ENCODE measurements at places on chromosomes 6 and 20.

DNA sequence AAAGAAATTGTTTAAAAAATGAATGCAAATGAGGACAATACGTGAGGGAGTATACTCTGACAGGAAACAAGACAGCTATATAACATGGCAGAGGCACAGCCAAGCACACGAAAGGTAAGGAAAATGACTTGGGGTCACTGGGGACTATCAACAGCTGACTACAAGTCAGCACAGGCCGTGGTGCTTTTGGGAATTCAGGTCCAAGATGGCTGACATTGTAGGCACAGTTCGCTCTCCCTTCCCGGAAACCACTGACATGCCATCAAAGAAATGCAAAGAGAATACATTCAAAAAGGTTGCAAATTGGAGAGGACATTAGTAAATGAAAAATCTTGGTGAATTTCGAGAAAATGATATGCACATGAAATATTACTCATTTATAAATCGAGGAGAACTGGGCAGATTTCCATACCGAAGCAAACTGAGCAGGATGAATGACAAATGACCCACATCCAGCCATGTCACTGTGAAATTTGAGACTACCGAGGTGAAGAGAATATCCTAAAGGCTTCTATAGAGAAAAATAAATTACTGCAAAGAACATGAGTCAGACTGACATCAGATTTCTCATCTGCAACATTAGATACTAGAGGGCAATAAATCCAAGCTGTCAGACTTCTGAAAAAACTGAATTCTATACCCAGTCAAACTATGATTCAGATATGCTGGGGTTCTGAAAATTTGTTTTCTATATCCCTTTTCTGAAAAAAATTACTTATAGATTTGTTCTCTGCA lies 391.1 kb downstream of the BTBD9 start:
- DNase-seq: no peak

- DNase-seq: no peak
Observed at GRCh38 chr6:1111361-1111760, 200.5 kb upstream of the FOXQ1 start.

DNA sequence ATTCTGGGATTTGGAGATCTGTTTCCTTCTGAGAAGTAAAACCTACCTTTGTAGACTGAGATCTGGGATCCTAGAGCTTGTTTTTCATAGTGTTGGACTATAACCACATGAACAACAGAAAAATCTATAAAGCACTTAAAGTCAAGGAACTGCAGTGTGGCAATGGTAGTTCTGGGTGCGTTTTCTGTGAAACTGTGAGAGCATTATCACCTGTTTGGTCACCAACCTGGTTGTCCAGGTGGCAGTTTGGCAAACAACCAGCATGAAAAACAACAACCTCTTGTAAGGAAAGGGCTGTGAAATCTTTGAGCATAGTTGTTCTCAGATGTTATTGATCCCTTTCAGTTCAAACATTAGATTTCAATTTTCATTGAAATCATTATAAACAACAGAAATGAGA lies 215.8 kb upstream of the CITED2 start:
- no peak for DNase-seq

- no peak for DNase-seq
Observed at GRCh38 chr20:11906626-11907480, 10.8 kb upstream of the BTBD3 start.

DNA sequence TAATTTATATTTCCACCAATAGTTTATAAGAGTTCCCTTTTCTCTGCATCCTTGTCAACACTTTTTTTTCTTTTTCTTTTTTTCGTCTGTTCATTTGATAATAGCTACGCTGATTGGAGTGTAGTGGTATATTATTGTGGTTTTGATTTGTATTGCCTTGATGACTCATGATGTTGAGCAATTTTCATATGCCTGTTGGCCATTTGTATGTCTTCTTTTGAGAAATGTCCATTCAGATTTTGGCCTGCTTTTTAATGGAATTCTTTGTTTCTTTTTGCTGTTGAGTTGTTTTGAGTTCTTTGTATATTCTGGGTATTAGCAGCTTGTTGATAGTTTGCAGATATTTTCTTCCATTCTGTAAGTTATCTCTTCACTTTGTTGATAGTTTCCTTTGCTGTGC lies 773.4 kb downstream of the KIF16B start:
- DNase-seq: no peak

DNA sequence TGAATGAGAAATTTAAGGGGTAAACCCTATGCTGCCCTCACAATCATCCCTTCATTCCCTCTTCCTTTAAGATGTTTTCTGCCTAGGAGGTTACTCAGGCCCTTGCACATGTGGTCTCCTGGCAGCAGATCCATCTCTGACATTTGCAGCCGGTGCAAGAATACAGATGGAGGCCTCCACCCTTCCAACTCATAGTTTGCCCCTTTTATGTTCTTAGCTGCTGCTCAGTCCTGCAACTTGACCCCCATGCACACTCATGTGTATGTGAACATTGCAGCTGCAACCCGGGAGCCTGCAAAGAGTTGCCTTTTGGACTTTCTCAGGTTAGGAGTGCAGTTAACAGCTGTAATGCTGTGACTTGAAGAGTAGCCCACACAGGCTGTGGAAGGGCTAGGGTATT lies 131.9 kb upstream of the SGK1 start:
- DNase-seq: no peak

GRCh38 chr20:47792021-47792618 lies 6.8 kb upstream of the SULF2 start:
- DNase-seq: no peak

DNA sequence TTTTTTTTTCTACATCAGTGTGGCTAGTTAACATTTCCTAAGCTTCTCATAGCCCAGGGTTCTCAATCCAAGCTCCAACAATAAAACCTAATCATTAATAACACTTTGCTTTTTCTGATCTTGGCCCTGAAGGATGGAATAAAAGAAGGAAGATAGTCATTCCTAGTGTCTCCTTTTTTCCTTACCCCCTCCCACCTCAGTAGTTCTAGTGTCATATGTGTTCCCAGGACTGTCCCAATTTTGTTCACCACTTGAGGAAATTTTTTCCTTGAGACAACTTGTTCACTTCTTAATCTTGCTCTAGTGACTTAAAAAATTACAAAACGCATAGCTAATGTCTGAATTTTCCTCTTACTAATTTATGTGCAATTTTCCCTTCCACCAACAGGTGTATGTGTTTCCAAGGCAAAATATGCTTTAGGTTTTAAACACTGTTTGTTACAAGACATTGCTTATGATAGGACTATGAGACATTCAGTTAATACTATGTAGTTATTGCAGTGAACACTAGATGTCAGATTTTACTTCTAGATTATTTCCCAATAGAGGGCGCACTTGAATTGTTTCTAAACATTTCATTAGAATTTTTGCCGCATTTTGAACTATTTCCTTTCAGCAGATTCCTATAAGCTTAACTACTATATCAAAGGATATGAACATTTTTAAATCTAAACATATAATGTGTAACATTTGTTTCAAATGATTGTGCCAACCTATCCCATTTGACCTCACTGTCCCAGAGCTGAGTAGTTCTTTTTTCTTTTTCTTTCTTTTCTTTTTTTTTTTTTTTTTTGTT lies 18.5 kb upstream of the C6orf141 start:
- DNase-seq: no peak

DNA sequence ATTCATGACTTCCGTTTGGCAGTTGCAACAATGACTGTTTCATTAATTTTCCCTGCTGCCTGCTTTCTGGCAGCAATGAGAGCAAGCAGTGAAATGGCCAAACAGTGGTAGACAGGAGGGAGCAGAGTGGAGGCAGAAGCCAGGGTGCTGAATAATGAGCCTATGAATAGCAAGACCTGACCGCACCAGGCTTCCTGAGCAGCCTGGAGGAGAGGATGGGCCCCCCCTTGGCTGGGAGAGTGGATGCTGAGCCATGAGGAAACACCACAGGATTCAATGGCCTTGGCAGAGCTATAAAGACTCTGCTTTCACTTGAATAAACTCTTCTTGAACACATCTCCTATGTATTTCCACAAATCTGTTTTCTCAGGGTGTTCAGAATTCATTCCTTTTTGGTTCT lies 68.1 kb upstream of the SNRPB2 start:
- no peak for DNase-seq

DNA sequence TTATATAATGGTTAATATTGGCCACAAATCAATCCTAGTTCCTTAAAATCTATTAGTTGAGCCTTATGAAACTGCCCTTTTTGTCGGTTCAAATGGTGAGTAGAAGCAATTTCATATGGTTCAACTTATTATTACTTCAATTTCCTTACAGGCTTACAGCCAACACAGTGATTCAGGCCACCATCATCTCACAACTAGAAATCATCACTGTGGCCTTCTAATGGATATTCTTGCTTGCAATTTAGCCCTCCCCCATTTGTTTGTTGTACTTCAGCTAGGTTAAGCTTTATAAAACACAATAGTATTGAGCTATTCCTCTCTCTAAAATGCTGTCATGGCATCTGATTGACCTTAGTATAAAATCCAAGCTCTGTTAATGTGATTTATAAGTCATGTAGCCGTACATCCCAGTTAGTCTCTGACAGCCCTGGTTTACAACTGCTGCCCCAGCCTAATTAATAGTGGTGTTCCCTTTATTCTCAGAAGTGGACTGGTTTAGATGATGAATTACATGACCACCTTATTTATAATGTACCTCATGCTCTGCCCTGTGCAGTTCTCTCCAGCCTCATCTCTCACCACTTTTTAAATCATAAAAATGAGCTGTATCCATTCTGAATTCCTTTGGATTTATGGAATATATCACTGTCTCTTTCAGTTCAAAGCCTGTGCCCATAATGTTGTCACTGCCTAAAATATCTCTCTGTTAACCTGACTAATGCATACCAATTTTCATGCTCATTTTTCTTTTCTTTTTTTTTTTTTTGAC lies 36.7 kb downstream of the LAMA2 start:
- DNase-seq: no peak

- no peak for DNase-seq
Observed at GRCh38 chr6:106133040-106133439, 46.9 kb downstream of the PRDM1 start.

DNA sequence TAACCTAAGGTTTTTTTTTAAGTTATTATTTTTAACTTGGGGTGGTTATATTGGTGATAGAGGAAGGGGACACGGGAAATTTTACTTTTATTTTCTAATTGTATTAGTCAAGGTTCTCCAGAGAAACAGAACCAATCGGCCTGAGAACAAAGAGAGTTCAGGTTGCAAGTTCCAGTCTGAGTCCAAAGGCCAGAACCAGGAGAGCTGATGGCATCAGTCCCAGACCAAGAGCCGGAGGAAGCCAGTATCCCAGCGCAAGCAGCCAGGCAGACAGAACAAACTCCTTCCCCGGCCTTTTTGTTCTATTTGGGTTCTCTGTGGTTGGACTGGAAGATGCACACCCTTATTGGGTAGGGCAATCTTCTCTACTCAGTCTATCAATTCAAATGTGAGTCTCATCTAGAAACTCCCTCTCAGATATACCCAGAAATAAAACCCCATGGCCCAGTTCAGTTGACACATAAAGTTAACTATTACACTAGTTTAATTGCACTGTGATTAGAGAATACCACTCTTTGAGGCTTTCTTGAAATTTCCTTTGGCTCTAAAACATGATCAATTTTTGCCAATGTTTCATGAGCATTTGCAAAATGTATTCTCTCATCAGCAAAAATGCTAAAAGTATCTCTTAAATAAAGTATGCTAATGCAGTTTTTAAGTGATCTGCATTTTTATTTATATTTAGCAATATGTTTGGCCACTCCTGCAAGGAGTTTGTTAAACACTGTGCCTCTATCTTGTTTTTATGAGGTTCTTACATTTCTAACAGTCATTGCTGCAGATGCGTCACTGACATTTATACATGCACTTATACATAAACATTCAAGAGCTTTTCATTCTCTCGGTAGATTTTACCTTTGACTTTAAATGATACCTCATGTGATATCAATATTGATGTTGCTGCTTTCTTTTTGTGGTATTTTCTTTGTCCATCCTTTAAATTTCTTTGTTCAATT lies 103.2 kb upstream of the SSTR4 start:
- DNase-seq: no peak

GRCh38 chr6:84687431-84687830 lies 77.0 kb downstream of the TBX18 start:
- DNase-seq: no peak

GRCh38 chr6:40037271-40037670 lies 103.0 kb upstream of the MOCS1 start:
- DNase-seq: no peak

DNA sequence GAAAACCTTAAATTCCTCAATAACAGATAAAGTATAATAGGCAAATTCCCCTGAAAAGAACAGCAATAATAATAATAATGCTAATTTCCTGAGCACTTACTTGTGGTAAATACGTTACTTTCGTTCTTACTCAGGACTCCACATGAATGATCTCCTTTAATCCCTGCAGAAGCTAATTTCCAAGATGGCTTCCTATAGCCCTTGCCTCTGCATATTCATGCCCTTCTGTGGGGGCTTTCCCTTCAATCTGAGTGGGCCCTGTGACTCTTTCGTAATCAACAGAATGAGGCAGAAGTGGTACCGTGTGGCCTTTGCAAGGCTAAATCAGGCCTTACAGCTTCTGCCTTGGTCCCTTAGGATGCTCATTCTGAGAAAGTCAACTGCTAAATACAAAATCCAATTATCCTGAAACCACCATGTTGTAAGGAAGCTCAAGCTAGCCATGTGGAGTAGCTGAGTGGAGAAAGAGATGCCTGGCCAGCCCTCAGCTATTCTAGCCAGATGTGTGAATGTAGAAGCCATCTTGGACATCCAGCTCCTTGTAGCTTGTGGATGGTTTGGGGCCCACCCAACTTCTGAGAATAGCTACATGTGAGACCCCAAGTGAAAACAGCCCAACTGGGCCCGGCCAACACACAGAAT lies 50.5 kb downstream of the MCUR1 start:
- no peak for DNase-seq

DNA sequence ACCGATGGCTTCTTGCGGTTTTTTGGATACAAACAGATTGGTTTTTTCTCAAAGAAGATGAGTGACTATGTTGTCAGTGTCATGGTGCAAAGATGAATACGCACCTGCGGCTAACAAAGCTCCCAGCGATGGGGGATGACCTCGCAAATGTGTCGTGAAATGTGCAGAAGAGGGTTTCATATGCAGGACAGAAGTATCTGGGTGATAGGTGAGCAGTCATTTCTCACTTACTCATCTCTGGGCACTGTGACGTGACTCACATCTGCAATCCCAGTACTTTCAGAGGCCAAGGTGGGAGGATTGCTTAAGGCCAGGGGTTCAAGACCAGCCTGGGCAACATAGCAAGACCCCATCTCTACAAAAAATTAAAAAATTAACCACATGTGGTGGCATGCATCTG lies 216.3 kb downstream of the ERMARD start:
- no peak for DNase-seq

DNA sequence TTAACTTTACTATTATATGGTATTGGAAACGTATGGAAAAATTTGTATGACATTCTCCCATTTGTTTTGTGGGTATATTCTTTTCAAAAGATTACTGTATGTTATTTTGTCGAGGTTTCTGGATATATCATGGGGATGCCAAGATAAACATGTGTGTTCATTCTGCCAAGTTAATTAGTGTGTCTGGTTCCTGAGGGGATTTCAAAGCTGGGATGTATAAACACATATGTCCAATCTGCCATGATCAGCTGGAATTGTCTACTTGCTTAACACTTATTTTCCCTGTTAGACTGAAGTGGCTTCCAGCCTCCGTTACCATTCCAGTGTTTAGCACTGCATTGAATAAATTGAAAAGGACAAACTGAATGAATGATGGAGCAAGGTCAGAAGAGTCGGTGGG lies 86.2 kb downstream of the DNAH8 start:
- no peak for DNase-seq

GRCh38 chr6:24419526-24419925 lies 16.8 kb downstream of the MRS2 start:
- DNase-seq: no peak
